ENCODE measurements at places on chromosomes 5 and 9. TPM values are rescaled to one million over a fixed set of nuclear protein-coding genes. Genes with fewer than 3 reads are reported as not detected.

Gene DMXL1
- total RNA-seq: 56.4 TPM

Gene BTF3
- total RNA-seq: 388 TPM

Gene NRG2
- 1.6 TPM for total RNA-seq

- H3K36me3 ChIP-seq: no peaks in the 10 kb centered on the region
- H3K4me3 ChIP-seq: no peak overlapping the region
- H3K27me3 ChIP-seq: no peaks in the 10 kb centered on the region
- no peak overlapping the region for H3K27ac ChIP-seq
- DNase-seq: no peak
These were observed 51.5 kb downstream of the PCSK1 start for GRCh38 chr5:96381526-96381925.

DNA sequence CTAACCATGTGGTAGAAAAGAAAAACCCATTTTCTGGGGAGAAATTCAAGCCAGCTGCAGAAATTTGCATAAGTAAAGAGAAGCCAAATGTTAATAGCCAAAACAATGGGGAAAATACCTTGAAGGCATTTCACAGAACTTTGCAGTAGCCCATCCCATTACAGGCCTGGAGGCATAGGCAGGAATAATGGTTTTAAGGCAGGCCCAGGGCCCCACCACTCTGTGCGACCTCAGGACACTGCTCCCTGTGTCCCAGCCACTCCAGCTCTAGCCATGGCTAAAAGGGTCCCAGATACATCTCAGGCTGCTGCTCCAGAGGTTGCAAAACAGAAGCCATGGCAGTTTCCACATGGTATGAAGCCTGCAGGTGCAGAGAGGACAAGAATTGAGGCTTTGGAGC is 253.3 kb downstream of the CTNND2 start:
- H3K4me1 ChIP-seq: no peaks in the 10 kb centered on the region
- DNase-seq: no peak
- H3K4me3 ChIP-seq: no peak overlapping the region
- no peaks in the 10 kb centered on the region for H3K36me3 ChIP-seq
- no peak overlapping the region for H3K27ac ChIP-seq

GRCh38 chr9:94805585-94805984 is 79.1 kb downstream of the AOPEP start:
- H3K27me3 ChIP-seq: no peaks in the 10 kb centered on the region
- peak overlapping the region; percentile 81 for H3K27ac ChIP-seq
- no peaks in the 10 kb centered on the region for H3K36me3 ChIP-seq
- no peak overlapping the region for H3K4me3 ChIP-seq
- DNase-seq: no peak

DNA sequence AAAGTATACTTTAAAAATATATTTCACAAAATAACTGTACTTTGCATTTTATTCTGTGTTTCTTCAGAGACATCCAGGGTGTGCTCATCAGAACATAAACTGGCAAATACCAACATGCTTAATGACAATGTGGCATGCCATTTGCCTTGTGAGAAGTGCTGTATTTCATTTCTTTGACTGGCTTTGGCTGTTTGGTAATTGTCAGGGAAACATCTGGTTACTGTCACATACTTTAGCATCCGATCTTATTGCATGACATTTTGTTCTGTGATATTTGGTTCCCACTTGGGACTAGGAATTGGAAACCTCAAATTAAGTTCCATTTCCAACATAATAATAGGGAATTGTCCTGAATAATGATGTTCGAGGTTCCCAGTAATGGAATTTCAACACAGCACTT is 96.5 kb downstream of the FGF10 start:
- H3K4me1 ChIP-seq: no peaks in the 10 kb centered on the region
- DNase-seq: no peak
- no peaks in the 10 kb centered on the region for H3K27me3 ChIP-seq
- no peaks in the 10 kb centered on the region for H3K36me3 ChIP-seq
- no peak overlapping the region for H3K4me3 ChIP-seq

- H3K27ac ChIP-seq: no peak overlapping the region
- H3K4me3 ChIP-seq: no peak overlapping the region
- no peaks in the 10 kb centered on the region for H3K27me3 ChIP-seq
- no peak for DNase-seq
These were observed 8.8 kb downstream of the PLPP7 start for GRCh38 chr9:131298341-131298740.
